ENCODE measurements at places on chromosomes 2 and 18.

DNA sequence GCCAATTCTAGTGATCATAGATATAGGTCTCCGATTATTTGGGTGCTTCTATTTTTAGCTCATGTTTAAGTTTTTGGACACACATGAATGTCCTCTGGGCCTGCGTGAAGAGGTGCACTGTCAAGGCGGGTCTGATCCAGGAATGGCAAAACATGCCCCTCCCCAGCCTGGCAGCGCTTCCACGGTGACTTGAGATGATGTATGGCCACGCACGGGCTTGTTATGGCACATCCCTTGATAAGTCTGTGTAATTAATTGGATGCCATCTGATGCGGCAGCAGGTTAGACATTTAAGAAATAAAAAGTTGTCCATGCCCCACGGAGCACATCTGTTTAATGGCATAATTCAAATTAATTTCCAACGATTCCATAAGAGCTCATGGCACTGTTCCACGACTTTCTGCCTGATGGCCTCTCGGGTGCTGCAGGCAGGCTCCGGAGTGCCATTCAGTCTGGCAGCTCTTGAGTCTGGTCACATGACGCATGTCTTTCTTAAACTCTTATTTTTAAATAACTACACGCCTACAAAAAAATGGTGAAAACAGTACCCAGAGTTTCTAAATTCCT, 151.4 kb downstream of the ACKR3 start:
- no peak for DNase-seq

DNA sequence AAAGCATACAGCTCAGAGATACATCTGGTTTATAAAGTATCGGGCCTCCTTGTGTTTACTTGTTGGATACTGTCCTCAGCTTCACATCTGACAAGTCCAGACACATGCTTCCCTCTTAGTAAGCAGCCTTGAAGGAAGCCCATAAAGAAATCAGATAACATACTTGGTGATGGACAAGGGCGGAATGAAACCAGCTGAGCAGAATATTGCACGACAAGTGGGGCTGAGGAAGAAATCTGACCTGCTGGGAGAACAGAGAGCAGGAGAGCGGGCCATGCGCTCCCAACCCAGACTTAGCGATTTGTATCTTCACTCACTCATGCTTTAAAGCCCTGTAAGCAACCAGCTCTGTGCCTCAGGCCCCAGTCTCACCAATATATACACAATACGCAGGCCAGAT, 208.4 kb downstream of the CDH20 start:
- no peak for DNase-seq

DNA sequence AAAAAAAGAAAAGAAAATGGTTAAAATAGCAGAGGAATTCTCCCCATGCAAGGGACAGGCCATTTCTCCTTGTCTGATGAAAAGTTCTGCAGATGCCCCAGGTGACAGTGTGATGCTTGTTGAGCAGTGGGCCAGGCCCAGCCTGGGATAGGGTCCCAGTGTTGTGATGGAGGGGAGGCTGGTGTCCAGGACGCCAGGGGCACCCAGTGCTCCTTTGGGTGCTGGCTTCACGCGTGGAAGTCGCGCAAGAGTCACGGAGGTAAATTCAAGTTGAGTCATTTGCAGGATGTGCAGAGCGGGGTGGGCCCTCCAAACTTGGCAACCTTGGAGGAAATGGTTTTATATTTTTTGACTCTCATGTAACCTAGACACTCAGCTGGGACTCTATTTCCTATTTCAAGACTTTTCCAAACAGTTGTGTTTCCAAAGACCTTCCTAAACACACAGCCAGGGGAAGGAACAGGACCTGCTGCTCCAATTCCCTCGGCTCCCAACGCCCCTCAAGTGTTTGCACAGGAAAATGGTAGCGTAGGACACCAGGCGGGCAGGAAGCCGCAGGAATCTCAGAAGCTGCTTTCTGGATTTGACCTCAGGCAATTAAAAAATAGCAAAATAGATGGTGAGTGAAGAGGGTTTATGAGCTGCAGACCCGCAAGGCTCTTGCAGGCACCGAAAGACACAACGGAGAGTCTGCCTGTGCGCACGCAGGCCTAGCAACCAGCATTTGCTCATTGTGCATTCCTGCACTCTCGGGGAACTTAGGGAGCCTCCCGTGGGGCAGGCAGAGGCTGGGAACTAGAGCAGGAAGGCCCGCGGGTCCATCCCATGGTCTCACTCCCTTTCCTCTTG, 107.1 kb upstream of the ODC1 start:
- DNase-seq = no peak

DNA sequence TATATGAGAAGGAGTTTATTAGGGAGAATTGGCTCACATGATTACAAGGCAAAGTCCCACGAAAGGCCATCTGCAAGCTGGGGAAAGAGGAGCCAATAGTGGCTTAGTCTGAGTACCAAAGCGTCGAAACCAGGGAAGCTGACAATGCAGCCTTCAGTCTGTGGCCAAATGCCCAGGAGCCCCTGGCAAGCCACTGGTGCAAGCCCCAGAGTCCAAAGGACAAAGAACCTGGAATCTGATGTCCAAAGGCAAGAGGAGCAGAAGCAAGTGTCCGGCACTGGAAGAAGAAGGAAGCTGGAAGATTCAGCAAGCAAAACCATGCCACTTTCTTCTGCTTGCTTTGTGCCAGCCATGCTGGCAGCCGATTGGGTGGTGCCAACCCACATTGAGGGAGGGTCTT, 74.3 kb upstream of the NPAS2 start:
- DNase-seq = no peak

DNA sequence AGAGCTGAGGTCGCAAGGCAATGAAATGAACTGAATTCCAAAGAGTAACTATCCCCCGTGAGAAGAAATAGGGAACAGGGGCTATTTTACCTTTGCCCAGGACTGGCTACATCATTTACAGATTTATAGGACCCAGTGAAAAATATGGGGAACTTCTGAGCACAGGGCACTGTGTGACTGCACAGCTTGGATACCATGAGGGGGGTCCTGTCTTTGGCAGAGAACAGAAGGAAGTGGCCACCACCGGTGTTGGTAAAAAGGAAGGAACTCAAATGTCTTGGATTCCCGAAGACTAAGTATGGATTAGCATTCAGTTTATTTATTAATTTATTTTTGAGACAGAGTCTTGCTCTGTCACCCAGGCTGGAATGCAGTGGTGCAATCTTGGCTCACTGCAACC, 119.6 kb downstream of the B3GNT2 start:
- DNase-seq = no peak

- DNase-seq = no peak
These were observed 138.4 kb upstream of the HS6ST1 start for GRCh38 chr2:128457006-128457604.

DNA sequence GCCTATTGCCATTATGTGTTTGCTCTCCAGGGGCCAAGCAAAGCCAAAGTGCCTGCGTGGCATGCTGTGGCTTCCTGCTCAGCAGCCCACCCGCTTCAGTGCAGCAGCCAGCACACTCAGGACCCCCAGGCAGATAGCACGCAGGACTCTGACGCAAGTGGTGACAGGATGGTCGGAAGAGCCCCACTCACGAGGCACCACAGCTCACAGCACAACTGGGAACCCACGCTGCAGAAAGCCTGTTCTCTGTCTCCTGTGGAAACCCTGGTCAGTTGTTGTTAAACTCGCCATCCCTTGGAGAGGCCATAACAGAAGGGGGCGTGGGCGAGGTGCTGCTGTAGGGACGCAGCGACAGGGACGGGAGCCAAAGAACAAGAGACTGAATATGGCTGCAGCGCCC, 76.4 kb downstream of the HDAC4 start:
- no peak for DNase-seq

GRCh38 chr2:107681936-107682335, 144.8 kb upstream of the RGPD4 start:
- no peak for DNase-seq

- DNase-seq = no peak
These were observed 193.5 kb downstream of the MCFD2 start for GRCh38 chr2:46722142-46722541.

GRCh38 chr18:61589724-61590065, 256.5 kb downstream of the CDH20 start:
- DNase-seq = no peak

GRCh38 chr2:27219091-27219490, 1.9 kb downstream of the CAD start:
- DNase-seq = no peak

DNA sequence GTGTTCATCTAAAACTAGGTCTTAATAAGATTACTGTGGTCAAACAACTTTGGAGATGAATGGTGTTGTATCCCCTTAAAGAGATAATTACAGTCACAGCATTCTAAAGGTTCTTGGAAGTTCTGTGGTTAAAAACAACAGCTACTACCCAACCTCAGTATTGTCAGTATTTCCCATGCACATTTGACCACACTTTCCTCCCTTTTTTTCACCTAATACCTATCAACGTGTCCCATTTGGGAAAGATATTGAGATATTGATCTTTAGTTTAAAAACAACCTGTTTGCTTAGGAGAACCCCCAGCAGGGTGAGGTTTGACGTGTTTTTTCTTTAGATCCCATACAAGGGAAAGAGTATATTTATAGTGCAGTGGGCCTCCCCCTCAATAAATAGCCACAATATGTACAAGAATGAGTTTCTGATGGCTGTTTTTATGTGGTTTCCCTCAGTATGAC, 65.6 kb downstream of the WDR7 start:
- no peak for DNase-seq

- DNase-seq = no peak
These were observed 8.7 kb upstream of the DSG2 start for GRCh38 chr18:31489311-31489710.

- no peak for DNase-seq
These were observed 265.4 kb downstream of the STK39 start for GRCh38 chr2:167981945-167982344.

DNA sequence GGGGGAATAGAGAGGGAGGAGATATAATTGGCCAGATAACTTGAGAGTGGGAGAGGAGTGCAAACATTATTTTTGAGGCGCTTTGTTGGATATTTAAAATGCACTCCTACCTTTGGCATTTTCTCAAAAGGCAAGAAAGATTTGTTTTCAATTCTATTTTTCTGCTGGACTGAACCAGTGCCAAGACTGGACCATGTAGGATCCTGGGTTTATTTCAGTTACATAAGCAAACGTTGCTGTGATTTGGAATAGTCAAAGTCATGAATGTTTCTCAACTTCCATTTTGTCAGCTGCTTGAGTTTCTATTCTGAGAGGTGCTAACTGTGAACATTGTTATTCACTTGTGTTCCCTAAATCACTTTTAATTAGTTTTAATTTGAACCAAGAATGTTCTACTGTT, 8.9 kb upstream of the CHRNA1 start:
- no peak for DNase-seq

GRCh38 chr2:195543063-195543462, 114.0 kb upstream of the SLC39A10 start:
- no peak for DNase-seq

DNA sequence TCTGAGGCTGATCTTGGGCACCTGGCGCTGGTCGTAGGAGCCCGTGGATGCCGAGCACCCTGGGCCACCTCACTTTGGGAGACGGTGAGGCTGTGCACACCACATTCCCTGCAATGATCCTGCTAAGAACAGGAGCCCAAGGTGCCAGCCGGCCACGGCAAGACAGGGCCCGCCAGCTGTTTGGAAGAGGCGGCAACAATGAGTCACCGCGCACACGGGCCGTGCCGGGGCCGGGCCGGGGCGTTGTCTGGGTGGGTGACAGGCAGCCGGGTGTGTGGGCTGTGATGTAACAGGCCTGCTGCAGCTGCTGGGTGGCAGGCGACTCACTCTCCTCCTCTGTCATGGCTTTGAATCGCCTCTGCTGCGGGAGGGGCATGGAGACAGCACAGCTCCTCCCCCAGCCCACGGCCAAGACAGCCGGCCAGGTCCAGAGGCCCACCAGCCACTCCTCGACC, 49.7 kb upstream of the ODC1 start:
- no peak for DNase-seq

GRCh38 chr2:204749319-204749718, 204.0 kb downstream of the PARD3B start:
- no peak for DNase-seq

DNA sequence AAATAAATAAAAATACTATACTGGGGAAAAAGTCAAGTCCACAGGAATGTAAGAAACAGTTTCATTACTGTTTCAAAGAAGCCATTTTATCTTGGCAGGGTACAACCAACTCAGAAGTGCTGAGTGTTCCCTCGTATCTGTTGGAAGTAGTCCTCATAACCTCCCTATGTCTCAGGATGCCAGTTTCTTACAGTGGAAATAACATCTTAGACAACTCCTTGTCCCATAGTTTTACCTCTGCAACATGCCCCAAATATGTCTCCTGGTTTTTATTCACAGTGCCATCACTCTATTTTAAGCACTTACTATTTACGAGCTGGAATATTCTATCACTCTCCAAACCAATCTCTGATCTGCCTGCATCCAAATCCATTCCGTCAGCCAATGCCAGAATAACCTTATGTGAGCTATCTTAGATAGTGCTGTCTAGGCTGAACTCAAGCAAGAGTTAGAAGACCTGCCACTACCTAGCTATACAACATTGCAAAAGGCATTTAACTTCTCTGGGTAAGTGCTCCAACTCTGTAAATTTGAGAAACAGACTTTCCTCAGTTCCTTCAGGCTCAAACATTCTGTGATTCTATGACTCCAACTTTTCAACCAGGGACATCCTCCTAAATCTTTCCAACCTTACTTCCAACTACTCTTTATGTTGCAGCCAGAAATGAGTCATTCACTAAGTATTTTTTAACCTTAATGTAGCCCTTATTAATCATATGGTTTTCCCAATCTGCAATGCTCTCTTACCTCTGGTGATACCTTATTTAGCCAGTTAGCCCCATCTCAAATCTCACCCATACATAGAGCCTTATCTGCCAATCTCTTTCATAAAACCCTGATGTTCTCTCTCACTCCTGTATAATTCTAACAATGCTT, 66.7 kb downstream of the RTN4 start:
- no peak for DNase-seq

DNA sequence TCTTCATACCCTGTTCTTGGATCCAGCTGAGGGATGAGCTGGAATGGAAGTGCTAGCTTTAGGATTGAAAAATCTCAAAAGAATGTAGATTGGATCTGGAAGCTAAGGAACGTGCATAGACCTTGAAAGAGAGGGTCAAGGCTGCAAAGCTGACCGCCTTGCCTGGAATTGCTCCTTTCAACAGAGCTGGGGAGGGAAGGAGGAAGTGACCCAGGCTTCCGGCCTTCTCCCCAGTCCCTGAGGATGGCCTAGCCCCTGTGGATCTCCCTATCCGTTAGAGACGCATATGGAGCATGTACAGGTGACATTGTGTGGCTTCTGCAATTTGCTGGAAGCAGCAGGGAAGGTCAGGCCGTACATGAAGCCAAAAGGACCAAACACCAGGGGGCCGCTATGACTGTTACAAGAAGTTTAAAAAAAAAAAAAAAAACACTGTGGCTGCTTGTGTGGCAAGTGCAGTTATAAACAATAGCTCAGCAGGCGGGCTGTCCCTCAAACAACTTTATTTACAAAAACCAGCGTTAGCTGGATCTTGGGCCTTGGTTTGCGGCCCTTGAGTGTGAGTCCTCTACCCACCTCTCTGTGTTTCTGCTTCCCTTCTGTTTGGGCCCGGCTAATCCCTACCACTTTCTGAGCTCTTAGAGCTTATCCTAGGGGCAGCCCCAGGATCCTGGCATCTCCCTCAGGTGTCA, 227.6 kb downstream of the SEPTIN10 start:
- no peak for DNase-seq

DNA sequence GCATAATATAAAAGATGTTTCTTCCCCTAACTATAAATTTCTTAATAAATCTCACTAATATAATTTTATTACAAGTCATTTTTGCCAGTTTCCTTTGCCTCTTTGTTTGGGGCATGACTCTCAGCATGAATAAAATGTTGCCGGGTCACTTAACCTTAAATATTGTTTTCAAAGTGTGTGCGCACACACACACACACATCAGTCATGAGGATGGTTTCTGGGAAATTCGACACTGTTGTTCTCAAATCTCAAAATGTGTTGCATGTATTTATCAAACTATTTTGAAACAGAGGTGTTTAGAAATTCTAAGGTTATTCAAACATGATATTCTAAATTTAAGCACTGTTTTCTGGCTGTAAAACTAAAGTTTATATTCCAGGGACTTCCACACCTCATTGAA, 31.5 kb downstream of the FAP start:
- no peak for DNase-seq

Measured in NCI-H748 treated with DMSO at 0.1 percent for 48 hours (cell line).